ENCODE measurements at places on chromosomes 2 and 18.

- DNase-seq, result no peak
Measured at GRCh38 chr2:9025746-9026145, 22.3 kb upstream of the MBOAT2 start.

DNA sequence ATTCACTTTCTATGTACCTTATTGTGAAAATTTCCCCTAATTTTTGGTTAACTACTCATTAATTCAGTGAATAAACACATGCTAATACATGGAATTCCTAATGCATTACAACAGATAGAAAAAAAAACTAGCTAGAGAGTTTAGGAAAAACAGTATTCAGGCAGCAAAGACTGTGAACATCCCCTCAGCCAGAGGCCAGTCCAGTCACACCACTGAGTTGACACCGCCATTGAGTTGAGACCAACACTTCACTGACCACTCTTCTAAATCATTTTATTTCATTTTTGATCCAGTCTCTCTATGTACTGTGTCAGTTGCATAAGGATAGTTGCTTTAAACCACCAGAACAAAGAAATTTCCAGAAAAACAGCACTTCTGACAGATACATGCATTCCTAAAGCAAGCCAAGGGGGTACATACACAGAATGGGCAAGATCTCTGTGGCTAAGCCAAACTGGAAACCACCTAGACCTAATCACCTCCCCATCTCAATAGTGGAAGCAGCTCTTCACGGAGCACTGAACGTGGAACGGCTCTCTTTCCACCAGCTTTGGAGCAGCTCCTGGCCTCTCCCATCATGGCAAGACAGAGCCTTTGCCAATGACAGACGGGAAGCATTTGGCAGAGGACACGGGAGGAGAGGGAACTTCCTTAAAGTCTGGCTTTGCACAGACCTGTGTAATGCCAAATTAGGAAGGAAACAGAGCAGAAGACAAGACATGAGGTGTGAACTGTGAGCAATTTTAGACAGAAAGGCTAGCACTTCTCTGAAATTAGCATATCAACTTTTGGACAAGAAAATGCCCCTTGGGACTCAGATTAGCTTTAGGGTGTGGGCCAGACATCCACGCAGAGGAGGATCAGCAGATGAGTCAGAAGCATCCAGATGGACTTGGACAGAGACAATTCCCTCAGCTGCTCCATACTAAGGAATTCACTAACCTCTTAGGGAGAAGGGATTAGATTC lies 36.4 kb downstream of the CACNB4 start:
- no peak for DNase-seq

- no peak for DNase-seq
Measured at GRCh38 chr2:207926133-207926988, 99.0 kb downstream of the PLEKHM3 start.

- DNase-seq, result no peak
Measured at GRCh38 chr2:201938156-201938775, 95.4 kb upstream of the FZD7 start.

DNA sequence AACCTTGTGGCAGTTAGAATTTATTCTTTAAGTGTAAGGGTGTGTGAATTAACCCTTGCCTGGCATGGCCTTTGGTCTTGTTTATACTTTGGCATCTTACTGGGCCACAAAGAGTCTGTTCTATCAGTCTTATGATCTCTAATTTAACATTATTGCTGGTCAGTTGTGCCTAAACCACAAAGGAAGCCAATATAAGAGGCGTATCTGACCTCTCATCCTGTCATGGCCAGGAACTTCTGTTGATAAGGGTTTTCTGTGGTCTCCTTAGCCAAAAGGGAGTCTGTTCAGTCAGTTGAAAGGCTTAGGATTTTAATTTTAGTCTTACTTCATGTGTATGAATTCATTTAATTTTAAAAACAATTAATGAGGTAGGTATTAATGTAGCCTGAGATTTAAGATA lies 127.2 kb downstream of the LRRTM4 start:
- no peak for DNase-seq

- DNase-seq, result no peak
Measured at GRCh38 chr18:59145055-59145454, 5.4 kb downstream of the SEC11C start.

GRCh38 chr2:96801005-96801785 lies 14.9 kb upstream of the CNNM3 start:
- peak; percentile 68 for DNase-seq

Data from NCI-H146 (cell line).